ENCODE measurements at places on chromosomes 12 and 14.

DNA sequence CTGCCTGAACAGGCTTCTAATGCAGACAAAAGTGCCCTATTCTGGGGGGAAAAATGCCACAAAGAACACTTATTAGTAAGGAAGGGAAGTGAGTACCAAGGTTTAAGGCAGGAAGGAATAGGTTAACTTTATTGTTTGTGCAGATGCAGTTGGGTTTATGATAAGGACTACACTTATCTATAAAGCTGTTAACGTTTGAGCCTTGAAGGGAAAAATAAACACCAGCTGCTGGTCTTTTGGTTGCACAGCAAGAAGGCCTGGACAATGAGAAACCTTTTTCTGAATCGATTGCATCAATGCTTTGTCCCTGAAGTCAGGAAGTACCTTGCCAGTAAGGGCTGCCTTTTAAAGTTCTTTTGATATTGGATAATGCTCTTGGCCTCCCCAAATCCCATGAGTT, 407.8 kb downstream of the ATP23 start:
- no peak for DNase-seq

- DNase-seq, result no peak
Observed at GRCh38 chr12:124610629-124611558, 43.5 kb upstream of the NCOR2 start.

DNA sequence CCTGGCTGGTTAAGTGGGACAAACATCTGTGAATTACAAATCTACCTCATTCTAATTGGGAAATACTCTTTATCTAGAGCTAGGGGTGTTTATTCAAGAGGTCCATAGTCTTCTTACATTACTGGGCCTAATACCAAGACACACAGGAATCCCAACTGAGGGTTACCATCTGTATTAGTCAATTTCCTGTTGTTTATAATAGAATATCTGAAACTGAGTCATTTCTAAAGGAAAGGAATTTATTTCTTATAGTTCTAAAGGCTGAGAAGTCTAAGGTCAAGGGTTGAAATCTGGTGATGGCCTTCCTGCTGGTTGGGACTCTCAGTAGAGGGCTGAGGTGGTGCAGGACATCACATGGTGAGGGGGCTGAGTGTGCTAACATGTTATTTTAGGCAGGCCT, 36.0 kb downstream of the RTRAF start:
- no peak for DNase-seq

DNA sequence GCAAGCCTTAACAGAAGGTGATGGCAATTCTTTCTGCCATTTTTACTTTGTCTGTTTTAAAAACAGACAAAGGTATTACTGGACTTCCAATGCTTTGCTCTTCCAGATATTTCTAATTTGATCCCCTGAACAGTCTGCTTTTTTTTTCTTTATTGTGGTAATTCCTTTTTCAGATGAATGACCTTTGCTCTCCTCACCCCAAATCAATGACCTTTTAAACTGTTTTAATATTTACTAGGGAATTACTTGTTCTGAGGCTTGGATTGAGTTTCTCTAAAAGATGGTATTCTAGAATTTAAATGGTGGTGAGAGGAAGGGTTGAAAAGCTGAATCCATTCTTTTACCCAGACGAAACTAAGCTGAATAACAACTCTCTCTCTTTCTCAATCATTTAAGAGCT, 2.3 kb upstream of the MGST1 start:
- DNase-seq, result no peak

DNA sequence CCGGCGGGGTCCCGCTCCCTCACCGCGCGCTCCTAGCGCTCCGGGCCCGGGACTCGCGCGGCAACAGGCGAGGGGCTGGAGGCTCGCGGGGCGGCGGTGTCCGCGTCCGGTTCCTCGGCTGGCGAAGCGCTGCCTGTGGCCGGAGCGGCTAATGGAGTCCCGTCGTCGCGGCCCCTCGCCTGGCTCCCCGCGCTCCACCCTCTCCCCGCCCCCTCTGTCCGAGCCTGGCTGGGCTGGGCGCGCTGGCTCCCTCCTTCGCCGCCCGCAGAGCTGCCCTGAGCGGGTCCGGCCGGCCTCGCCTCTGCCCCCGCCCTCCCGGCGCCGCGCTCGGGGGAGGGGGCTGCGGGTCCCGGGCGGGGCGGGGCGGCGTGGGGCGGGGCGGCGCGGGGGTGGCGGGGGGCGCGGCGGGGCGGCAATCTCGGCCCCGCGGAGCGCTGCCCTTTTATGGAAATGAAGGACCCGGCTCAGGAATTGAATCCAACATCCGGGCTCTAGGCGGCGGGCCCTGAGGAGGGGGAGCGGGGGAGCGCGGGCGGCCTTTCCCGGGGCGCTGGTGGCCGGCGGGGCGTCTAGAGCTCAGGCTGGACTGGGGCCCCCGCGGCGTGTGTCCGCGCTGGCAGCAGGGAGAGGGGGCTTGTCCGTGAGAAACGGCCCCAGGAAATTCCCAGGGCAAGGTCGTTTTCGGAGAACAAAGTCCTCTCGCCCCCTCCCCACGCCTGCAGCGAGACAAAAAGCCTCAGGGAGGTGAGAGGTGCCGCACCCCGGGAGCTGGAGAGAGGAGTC, at the start of gene FERMT2:
Gene FERMT2, minus strand, starts transcription at position 153 of the 783 bp plus-strand sequence. CDS start 482 bp downstream, outside the sequence.
- DNase-seq, result peak; percentile 6
